ENCODE measurements at places on chromosomes 12 and 14.

DNA sequence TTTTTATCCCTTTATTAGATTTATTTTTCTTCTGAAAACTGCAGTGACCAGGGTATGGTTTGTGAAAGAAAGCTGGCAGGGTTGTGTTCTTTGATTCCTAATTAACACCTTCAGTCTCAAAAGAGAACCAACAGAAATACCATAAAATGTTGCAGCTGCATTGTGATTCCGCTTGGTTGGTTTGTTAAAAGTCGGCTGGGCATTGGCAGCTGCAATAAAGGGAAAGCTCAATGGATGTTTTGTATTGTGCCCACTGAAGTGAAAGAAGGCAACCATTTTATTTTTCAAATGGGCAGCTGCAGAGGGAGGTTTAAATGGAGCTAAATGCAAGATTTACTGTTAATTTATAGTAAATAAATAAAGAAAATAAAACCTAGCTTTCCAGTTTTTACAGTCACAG is 16.7 kb downstream of the LGR5 start:
- DNase-seq: peak; percentile 13

DNA sequence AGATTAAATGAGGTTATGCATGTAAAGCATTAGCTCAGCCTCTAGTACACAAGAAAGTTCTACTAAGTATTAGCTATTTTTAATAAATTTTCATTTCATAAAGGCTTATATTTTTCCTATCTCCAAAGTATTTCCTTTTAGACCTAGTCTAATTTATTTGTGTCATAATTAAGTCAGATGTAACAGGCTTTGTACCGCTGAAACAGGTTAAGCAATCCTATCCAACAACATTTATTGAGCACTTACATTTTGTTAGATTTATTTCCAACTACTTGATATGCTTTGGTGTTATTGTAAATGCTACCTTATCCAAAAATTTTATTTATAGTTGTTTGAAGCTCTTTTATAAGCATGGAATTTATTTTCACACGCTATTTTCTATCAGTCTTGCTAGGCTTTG is 1.8 kb upstream of the PARP2 start:
- DNase-seq: no peak

GRCh38 chr14:37466623-37467088 is 128.4 kb downstream of the FOXA1 start:
- no peak for DNase-seq

GRCh38 chr12:47841501-47841900 is 21.8 kb upstream of the HDAC7 start:
- DNase-seq: no peak

DNA sequence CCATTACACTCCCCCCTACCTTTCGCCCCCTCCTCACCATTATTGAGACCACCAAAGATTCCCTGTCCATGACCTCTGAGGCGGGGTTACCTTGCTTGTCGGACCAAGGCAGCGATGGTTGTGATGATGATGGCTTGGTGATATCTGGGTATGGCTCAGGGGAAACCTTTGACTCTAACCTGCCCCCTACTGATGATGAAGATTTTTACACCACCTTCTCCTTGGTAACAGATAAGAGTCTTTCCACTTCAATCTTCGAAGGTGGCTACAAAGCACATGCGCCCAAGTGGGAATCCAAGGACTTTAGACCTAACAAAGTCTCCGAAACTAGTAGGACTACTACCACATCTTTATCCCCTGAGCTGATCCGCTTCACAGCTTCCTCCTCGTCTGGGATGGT is 350.2 kb downstream of the DIO2 start:
- DNase-seq: no peak

GRCh38 chr14:51422704-51423103 is 182.7 kb downstream of the TMX1 start:
- DNase-seq: no peak

DNA sequence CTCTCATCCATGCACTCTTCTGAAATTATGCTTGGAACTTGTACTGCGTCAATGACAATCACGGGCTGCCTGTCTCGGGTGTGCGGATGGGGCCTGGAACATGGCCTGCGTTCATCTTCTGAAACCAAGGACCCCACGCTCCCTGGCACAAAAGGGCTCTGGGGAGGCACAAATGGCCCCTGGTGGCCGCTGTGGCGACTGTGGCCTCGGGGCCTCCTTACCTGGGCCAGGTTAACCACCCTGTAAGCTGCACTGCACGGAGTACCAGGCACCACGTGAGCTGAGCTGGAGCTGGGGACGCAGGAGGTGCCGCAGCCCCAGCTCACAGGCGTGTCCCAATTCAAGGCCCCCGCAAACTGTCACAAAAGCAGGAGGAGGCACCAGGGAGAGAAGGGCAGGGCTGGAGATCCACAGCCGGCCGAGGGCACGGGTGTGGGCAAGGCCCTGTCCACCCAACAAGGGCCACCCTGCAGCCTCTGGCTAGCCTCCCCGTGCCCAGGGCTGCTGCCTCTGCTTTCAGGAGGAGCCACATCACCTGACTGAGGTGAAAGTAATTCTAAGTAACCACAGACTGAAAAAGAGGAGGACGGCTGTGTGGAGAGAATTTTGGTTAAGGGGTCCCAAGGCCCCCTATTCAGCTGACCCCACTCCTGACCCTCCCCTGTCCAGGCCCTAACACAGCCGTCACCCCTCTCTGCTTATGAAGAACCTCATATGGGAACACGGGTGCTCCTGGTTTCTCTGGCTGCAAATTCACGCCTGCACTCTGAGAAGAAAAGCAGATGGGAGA is 61.1 kb upstream of the GALNT9 start:
- DNase-seq: no peak

DNA sequence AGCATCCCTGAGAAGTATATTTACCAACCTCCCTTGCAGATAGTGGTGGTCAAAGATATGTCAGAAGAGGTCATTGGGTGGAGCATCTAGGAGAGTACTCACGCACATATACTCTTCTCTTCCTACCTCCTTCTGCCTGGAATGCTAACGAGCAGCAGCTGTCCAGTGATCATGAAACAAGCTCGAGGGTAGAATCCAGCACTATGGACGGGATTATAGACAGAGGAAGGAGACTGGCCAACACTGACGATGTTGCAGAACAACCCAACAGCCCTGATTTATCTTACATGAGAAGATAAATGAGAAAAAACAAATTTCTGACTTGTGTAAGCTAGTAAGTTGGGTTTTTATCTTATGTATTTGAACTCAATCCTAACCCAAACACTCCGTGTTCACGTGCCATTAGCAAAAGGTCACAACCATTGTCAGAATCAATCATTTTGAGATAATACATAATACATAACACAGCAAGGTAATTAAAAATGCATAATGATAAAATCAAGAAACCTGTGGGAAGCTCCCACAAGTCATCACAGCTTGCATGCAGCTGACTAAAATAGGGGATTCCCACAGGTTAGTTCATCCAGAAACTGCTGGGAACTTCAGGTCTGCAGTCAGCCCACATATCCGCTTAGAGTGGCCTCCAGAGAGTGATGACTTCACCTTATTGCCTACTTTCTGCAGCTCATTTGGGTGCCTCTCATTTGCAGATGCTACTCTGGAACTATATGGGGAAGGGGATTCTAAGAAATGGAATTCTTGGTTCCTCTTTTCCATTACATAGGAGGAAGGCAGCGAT is 36.3 kb upstream of the STK38L start:
- DNase-seq: no peak

DNA sequence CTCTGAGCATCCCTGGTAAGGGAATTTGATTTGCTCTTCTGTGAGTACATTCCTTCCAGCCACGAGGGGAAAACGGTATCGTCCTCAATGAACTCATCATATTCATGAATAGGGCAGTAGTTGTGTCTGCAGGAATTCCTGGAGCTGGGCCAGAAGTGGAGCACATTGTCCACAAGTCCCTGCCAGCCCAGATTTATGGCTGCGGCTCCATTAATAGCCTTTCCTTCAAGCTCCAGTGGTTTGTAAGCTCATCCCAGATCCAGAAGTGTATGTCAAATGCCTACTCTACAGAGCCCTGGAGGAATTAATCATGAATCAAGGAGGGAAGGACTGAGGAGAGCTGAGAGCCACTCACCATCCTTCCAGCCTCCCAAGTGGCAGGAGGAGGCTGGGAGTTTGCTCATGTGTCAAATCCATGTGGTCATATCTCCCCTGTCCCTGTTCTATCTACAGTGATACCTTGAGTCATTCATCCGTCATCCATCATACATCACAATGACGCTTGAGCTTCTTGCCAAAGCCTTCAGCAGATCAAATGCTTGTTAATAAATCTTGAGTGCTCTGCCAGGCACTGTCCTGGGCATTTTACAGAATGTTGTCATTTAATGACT is 65.5 kb downstream of the SVOP start:
- peak; percentile 98 for DNase-seq

DNA sequence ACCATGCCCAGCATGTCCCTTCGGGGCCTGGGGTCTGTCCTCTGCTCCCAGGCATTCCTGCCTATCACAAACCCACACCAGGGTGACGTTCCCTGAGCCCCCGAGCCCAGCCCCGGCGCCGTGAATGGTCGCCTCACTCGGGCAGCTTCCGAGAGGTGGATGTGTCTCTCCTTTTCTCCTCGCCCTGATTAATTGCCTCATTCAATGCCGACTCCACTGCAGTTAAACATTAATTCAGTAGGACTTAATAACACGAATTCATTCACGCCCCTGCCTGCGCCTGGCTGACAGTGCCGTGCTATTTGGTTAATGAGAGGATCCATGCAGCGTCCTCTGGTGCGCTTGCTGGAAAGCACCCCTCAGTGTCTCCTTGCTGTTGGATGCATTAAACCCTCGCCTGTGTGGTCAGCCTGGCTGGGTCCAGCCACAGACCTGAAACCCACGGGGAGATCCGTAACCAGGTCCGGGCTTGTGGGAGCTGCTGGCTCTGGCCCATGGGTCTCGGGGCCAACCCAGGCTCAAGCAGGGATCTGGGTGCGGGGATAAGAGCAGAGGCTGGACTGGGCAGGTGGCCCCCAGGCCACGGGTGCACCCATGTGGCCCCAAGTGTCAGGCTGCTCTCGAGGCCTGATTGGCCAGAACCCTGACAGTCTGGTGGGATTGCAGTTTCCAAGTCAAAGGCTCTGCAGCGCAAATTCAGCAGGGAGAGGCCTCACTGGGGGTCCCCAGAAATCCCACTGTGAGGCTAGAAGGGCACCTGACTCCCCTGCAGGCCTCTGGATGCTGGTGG is 55.4 kb downstream of the FBRSL1 start:
- no peak for DNase-seq

GRCh38 chr14:75273272-75274049 is 5.2 kb upstream of the FOS start:
- DNase-seq: no peak

- no peak for DNase-seq
Measured at GRCh38 chr12:83140135-83140534, 453.4 kb downstream of the TMTC2 start.

- DNase-seq: no peak
Measured at GRCh38 chr12:46509135-46509534, 136.6 kb upstream of the SLC38A2 start.
